ENCODE measurements at places on chromosomes 11 and 22.

DNA sequence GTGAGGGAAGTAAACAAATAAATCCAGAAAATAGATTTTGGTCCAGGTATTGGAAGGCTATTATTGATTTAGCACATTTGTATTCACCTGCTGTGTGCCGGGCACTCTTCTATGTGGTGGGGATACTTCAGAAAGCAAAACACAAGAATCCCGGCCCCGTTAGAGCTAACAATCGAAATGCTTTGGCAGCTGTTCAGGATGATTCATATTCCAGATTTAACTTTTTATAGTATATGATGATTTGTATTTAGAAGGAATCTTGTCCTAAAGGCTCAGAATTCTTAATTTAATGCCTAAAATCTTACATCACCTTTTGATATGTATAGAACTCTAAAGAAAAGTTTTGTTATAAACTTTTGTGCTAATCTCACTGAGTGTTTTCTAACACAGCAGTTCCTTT, 28.0 kb downstream of the ZC3H12C start:
- no peak for DNase-seq

DNA sequence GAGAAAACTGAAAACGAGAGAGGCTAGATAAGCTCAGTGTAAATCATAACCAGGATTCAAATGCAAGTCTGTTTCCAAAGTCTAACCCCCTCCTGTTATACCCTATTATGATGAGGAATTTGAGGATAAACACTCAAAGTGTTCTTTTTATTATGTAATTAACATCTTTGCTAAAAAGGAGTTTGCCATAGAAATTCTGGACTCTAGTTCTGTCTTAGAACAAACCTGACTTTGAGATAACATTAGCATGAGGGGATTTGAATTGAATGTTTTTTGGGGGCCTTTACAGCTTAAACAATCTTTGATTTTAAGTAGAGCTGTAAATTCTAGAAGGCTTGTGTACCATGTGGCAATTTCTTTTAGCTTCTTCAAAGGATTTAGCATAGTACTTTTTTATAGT, 9.5 kb downstream of the C11orf54 start:
- DNase-seq: no peak

- peak; percentile 40 for DNase-seq
These were observed 2.9 kb downstream of the KLHL35 start for GRCh38 chr11:75429902-75430713.

- no peak for DNase-seq
These were observed 189.0 kb upstream of the SYT13 start for GRCh38 chr11:45475173-45475572.

DNA sequence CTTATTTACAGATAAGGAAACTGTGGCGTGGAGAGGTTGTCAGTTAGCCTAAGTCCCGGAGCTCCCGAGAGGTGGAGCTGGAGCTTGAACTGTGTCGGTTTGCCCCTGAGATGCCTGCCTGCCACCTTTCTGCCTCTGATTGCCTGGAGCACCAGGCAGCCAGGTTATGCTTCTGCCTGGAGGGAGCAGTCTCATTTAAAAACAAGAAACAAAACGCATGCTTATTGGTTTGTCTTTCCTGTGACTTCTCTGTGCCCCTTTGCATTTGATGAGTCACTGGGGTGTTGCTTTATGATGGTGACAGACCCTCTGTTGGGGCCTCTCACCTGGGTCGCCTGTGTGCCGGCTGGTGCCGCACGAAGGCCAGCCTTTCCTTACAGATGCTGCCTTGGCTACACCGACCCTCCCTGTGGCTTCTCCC, 12.2 kb downstream of the AP2A2 start:
- no peak for DNase-seq

DNA sequence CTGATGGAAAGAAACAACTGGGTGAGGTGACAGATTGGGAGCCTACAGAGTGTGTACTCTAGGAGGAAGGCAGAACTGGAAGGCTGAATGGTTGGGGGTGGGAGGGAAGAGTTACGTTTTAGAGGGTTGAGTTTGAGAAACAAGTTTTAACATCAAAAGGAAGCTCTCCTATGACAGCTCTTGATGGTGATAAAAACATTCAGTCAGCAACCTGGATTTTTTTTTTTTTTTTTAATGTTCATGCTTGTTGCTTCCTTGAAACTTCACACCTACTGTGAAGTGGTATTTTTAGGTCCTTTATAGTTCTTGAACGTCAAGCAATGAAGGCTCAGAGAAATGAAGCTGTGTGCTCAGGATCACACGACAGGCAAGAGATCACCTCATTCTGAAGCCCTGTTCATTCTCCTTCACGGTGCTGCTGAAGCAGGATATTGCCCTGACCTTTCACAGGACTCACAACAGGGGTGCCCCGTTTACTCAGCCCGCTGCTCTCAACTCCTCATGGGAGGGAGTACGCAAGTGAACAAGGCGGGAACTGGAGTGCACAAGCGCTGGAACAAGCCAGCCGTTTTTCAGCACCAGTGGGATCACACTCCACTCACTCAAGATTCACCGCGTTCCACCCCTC, 1.6 kb upstream of the TMEM109 start:
- DNase-seq: no peak

DNA sequence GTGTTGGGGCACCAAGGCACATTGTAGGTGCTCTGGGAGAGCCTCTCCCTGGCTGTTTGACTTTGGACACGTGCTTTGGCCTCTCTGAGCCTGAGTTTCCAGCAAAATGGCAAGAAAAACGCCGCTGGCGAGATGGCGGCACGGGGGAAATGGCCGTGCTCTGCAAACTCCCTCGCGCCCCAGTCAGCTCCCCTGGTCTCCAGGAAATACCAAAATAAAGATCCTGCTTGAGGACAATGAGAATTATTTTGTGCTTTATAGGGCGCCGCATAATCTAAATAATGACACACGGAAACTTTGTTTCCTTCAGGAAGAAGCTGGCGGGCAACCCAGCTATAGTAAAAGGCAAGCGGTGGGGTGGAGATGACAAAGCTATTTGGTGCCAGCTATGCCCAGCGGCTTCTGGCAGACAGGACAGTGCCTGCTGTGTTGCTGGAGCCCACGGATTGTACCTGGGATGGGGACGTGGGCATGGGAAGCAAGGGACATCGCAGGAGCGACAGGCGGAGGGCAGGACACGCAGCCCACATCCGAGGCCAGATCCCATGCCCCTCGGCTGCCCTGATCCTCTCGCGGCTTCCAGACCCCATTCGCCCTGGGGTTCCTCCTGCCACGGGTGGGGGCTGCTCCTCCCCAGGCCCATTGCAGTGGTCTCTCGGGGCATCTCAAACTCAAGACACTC, 26.3 kb upstream of the RFPL3 start:
- no peak for DNase-seq

DNA sequence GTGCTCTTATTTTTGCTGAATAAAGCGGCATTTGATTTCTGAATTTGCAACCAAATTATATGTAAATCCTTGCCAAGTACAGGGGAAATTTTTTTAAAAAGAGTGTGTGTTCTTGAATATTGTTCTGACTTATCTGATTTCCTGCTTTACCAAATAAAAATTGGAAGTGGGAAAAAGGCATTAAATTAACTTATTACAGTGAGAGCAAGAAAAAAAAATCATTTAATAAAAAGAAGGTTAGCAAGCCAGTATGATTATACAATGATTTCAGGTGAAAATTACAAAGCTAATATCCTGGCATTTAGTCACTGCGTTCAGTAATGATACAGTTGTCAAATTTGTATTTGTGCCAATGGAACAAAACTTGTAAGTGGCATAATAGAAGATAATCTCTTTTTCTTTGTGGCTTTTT, 82.1 kb upstream of the PPARA start:
- no peak for DNase-seq

DNA sequence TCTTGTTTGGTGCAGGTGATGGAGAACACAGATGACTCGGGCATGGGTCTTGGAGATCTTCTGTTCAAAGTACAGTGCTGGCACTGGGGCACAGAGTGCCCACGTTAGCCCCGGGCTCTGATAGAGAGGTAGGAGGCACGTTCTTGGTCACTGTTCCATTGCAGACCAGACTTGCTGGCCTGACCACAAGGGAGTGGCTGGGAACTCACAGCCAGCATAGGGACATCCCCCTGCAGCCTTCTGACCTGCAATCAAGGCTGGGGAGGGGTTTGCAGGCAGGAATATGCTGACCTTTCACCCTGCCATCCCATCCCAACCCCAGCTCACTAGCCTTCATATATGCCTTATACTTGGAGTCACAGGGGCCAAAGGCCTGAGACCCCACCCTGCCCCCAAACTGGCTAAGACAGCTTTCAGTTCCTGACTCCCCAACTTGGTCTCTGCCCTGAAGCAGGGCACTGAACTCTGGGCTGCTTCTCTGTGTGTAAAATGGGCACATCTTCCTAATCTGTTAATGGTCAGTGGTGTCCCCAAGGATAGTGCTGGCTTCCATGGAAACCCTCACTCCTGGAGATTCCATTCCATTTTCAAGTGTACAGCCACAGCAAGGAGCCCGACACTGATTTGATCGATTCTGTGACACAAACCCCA, 4.6 kb downstream of the MRPL49 start:
- no peak for DNase-seq

DNA sequence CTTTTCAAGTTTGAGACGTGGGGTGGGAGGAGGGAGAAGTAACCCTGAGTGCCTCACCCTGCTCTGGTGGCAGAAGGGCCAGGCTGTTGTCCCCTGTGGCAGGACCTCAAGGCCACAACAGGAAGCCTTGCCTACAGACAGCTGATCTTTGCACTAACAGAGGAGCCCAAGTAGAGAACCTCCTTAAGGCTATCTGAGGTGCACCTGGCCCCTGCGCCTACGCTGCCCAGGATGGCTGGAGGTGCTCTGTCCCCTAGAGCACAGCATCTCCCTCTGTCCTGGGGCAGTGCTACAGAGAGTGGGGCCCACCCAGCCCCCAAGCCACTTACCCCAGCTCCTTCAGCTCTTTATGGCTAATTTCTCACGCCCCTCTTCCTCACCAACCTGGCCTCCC, 27.0 kb downstream of the MYO7A start:
- no peak for DNase-seq

GRCh38 chr11:70493089-70493474, 94.8 kb downstream of the CTTN start:
- DNase-seq: no peak

DNA sequence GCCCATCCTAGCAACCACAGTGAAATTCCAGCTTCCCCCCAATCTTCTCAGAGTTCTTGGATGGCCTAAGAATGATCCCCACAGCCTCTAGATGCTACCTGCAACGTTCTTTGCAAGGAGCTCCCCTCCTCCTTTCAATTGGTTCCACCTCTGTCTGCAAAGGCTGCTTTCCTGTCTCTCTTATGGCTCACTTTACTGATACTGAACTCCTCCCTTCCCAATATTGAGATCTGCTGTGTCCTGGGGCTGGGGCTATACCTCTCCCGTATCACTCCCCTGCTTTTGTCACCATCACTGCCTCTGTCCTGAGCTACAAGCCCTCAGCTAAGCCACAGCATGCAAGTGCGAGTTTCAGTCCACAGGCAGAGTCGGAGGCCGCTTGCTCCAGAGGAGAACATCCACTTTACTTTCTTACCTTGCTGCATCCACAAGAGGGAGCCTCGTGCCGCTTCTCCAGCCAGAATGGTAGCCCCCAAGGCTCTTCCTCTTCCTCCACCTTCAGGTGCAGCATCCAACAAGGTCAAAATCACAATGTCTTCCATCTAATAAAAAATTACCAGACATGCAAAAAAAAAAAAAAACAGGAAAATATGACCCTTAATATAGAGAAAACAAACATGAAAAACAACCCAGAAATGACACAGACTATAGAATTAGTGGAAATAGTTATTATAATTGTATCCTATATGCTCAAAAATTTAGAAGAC, 48.6 kb upstream of the TMEM45B start:
- no peak for DNase-seq

- DNase-seq: no peak
These were observed 28.5 kb downstream of the SERPIND1 start for GRCh38 chr22:20802452-20802851.

GRCh38 chr22:23053912-23054530, 16.3 kb upstream of the GNAZ start:
- DNase-seq: no peak

DNA sequence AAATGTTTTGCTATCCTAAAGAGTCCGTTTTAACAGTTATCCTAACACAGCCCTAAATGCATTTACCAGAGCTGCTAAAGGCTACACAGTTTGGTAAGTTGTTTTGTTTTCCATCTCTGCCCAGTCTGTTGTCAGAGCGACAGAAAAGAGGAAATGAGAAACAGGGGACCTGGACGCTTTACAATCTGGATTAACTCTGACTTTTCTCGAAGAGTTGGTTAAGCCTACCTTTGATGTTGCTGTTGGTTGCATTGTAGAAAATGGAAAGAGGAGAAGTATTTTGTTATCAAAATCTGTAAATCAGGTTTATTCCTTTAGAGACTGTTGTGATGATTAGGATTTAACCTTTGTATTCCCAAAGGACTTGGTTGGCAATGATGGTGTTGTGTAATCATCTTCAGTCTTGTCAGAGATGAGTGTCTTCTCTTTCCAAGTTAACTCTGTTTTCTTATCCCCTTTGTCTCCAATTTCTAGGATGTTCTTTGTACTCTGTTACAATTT, 481 bp downstream of the ANGPTL5 start:
- DNase-seq: no peak

DNA sequence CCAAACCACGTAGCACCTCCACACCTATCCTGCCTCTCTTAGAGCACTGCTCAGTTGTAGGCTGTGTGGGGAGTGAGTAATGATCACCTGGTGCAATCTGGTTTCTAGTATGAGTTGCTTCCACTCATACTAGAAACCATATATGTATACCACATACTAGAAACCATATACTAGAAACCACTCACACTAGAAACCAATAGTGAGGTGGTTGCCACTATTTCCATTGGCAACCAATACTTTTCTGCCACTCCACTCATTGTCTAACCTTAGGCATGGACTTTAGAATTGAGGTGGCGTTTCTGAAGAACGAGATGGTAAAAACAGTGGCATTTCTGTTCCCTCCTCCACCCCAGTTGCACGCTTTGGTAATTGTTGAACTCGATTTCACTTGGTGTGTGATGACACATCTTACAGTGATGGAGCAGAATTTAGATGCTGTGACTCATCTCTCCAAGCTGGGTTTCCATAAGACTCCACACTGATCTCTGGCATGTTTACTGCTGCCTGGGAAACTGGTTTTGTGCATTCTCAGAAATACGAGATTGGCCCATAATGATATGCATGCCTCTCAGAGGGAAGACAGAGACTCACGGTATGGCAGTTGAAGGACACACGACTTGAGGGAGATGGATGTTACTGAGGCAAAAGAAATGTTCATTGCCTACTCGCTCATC, 82.9 kb downstream of the KIRREL3 start:
- no peak for DNase-seq

GRCh38 chr11:2186669-2187279, 15.2 kb upstream of the TH start:
- no peak for DNase-seq

DNA sequence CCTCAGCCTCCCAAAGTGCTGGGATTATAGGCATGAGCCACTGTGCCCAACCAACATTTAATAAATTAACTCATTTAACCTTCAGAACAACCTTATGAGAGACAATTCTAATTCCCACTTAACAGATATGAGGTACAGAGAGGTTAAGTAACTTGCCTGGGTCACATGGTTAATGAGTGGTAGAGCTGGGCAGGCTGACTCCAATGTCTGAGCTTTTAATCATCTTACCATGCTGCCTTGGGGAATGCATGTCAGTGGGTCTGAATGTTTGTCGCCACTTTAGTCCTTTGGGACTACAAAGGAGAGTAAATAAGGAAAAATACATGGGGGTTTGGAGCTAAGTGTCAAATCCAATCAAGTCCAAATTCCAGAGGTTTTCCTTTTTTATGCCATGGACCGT, 11.2 kb upstream of the PIK3C2A start:
- DNase-seq: no peak

- DNase-seq: peak; percentile 52
These were observed 25.0 kb upstream of the TMPRSS4 start for GRCh38 chr11:118051611-118052461.

All from stimulated activated CD4-positive, alpha-beta T cell treated with anti-CD3 and anti-CD28 coated beads, TNF-alpha, amount 100 ng/mL, for 1 hour (primary cell).